ENCODE measurements at places on chromosomes 2 and 18.
A peak's percentile ranks its signal among the peaks of the same experiment; 100 is the strongest.

- DNase-seq: no peak
Measured at GRCh38 chr2:190404487-190404886, 3.7 kb upstream of the MFSD6 start.

- no peak for DNase-seq
Measured at GRCh38 chr2:59312029-59312428, 1070.9 kb upstream of the FANCL start.

GRCh38 chr2:223712642-223713041 lies 110.5 kb upstream of the SCG2 start:
- DNase-seq: no peak

GRCh38 chr2:142142595-142142994 lies 11.8 kb upstream of the LRP1B start:
- DNase-seq: no peak

DNA sequence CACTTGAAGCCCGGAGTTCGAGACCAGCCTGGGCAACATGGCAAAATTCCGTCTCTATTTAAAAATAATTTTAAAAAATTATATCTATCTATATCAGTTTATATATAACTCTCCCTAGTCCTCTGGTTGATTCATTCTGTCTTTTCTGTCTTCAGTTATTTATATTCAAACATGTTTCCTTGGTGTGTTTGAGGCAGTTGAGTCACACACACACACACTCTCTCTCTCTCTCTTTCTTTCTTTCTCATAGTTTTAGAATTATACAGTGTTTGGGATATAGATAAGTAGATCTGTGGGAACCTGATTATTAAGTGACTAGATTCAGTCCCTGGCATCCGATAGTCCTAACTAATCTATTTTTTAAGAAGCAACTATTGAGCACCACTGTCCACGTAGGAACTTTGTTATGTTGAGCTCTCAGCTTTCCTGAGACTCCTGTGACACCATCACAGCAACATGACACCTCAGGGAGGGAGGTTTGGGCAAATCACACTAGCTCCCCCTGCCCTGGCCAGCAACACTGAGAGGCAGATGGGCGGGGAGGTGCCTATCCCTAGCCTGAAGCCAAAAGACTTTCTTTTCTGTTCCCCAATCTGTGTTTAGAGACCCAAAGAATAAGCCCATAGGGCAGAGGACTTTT lies 482.7 kb downstream of the DLGAP1 start:
- no peak for DNase-seq

- DNase-seq: no peak
Measured at GRCh38 chr2:236562434-236562833, 7.2 kb upstream of the ACKR3 start.

- DNase-seq: no peak
Measured at GRCh38 chr2:145078923-145079322, 559.0 kb upstream of the ZEB2 start.

DNA sequence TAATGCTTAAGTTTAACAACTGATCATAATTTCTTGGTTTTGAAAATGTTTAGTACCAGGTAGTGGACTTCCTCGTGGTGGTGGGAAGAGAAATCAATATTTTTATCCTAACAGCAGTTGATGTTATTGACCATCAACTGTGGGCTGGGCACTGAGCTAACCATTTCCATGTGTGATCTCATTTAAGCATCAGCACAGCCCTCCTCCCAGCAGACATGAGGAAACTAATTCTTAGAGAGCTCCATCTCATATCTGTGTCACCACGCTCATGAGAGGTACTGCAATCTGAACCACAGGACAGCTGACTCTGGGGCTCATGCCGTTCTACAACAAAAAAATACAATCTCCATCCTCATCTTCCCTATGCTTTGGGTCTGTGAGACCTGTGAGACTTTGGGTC lies 332.8 kb upstream of the RAB12 start:
- no peak for DNase-seq

DNA sequence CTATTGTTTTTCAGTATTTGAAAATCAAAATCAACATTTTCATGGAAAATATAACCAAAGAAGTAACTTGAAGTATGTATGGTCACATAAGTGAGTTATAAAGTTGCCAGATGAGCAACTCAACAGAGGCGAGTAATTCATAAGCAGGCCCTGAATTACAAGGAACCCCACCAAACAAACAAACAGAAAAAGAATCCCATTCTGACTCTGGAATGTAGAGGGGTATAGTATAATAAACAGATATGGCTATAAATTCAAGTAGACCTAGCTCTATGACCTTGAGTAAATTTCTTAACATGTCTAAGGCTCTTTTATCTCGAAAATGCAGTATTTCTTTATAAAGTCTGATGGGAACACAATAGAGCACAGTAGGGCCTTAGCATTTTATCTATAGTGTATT lies 4.7 kb upstream of the CDH2 start:
- no peak for DNase-seq

DNA sequence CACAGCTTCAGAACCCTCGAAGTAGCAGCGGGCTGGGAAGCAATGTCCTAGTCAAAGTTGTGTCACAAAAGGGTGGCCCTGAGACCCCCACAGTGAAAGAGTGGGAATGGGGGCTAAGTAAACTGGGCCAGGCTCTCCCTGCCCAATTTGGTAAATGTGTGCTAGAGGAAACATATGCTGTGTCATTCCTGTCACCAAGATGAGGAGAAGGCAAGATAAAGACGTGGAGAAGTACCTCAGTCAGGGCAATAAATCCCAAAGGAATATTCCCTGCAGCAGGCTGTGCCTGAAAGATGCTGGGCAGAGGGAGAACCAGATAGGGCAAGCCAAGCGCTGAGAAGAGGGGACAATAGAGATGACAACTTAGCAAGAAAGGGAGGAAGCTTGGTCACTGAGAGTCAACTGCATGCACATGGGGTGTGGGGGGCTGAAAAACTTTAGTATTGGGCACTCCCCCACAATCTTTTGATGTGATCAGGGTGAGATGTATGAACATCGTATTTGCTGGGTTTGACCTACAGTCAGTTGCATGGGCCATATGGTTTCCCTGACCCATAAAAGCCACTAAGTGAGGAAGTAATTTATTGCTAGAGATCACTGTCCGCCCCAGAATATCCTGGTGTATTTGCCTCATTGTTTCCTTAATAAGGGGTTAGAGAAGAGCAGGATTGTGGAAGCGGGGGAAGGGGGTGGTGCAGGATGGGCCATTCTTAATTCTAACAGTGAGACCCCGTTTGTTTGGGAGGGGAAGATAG lies 49.9 kb upstream of the CXCR4 start:
- DNase-seq: no peak

- no peak for DNase-seq
Measured at GRCh38 chr2:205361272-205361671, 321.0 kb upstream of the NRP2 start.

DNA sequence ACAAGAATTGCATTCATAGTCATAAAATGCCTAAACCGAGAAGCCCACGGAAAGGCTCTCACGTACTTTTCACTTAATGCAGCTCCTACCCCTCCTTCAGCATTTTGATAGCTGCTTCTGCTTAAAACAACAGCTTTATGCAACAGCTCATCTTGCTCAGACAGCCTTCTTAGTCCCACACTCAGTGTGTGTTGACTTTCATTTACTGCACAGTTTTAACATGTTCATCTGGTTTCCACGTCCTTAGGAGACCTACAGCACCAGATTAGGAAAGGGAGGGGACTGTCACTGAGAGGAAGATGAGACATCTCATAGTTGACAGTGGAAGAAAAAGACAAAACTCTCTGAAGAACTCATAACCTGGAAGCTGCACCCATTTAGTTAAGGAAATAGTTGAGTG lies 435.4 kb downstream of the SETBP1 start:
- DNase-seq: no peak

- no peak for DNase-seq
Measured at GRCh38 chr2:67312871-67313270, 84.3 kb upstream of the ETAA1 start.

- DNase-seq: no peak
Measured at GRCh38 chr2:105854972-105855371, 110.3 kb downstream of the NCK2 start.

DNA sequence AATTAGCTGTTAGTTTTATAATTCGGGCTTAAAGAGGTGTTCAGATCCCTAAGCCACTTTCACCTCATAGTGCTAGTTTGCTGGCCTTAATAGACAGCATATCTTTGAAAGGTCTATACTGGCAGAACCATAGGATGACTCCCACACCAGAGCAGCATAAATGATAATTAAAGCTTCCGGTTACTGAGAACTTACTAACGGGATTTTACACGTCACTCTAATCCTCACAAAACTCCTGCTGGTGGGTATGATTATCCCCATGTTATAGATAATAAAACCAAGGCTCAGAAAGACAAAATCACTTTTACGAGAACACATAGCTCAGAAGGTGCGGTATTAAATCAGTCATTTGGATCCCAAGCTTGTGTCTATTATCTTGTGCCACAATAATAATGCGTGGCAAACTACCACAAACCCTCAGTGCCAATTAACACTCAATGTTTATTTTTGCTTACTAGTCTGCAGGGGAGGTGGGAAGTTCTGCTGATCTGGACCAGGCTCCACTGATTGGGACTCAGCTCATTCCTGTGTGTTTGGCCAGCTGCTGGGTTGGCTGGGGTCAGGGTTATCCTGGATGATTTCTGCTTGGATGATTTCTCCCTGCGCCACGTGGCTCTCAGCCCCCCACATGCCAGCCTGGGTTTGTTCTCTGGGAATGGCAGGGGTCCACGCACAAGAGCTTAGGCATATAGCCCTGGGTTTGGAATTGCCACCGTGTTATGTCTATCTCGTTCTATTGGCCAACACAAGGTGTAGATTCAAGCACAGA lies 62.3 kb downstream of the TRIB2 start:
- DNase-seq: no peak

- DNase-seq: no peak
Measured at GRCh38 chr2:133062931-133063665, 393.1 kb upstream of the LYPD1 start.

DNA sequence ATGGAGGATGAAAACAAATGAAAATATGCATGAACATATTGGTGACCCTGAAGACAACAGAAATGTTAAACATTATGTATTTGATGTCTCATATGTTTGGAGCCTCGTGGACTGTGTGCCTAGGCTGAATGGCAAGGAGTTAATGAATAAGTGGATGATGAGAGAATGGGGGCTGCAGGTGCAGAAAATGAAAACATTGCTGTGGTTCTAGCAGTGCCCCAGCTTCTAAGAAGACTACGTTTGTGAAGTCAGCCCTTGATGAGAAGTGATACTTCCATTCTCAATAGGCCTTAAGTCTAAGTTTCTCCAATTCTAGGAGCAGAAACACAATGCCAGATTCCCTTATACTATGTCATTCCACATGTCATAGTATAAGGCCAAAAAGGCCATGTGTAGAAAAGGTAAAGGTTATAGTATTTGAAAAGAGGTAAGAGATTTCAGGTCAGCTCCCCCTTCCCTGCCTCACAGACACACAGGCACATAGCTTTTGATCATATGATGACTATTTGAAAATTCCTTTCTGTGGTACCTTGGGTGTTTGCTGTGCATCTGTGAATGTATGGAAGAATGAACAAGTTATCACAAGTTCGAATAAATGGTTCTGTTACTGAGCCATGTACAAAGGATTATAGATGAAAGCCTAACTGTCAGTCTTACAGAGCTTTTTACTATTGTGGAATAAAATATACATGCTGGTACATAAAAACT lies 280.8 kb downstream of the SETBP1 start:
- no peak for DNase-seq

DNA sequence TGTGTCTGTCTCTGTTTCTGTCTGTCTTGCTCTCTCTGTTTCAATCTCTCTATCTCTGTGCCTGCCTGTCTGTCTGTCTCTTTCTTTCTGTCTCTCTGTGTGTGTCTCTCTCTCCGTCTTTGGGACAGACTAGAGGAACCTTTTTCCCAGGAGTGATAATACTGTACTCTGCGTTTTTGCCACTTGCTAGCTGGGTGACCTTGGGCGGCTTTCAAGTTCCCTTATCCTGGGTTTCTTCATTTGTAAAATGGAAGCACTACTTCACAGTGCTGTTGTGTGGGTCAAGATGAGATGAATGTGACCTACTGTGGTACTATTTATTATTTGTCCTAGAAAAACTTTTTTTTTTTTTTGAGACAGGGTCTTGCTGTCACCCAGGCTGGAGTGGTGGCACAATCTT lies 42.4 kb downstream of the HPCAL1 start:
- no peak for DNase-seq

- no peak for DNase-seq
Measured at GRCh38 chr2:235054919-235055318, 103.1 kb downstream of the SH3BP4 start.

DNA sequence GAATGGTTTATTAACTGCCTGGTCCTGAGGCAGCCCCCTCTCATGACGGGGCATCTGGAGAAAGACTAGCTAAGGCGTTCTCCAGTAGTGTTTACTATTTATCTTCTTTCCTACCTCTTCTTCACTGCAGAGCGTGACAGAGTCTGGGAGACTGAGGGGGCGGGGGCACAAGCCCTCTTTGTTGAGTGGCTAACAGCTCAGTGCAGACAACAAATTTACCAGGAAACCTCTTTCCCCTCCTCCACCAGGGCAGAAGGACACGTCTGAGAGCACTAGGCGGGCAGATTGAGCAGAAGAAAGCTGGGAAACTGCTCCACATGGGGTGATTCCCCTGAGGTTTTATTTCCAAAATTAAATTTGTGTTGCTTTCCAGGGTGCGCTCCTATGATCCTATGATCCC lies 322.1 kb downstream of the CNTNAP5 start:
- no peak for DNase-seq

DNA sequence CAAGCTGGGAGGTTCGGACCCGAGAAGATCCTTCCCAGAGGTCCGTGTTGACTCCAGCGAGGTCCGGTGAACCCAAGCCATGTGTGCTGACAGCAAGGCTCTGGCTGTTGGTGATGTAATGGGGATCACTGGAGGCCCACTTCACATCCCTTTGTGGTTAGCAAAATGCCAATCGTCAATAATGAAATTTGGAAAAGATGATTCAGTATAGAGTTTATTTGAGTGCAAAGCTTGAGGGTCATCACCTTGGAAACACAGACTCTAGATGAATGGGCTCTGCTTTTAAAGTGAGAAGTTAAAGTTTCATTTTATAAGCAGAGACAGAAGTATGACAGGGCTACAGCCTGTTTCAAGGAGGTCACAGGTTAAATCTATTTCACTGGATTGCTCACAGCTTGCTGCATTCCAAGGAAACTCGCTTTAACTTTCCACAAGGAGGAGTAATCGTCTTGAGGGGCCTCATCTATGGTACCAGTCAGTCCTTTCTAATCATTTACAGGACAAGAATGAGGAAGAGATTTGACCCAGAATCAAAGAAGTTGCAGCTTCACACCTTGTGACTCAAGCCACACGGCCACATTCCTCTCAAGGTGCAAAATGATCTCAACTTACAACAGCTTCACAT lies 140.5 kb downstream of the TPO start:
- peak; percentile 79 for DNase-seq

DNA sequence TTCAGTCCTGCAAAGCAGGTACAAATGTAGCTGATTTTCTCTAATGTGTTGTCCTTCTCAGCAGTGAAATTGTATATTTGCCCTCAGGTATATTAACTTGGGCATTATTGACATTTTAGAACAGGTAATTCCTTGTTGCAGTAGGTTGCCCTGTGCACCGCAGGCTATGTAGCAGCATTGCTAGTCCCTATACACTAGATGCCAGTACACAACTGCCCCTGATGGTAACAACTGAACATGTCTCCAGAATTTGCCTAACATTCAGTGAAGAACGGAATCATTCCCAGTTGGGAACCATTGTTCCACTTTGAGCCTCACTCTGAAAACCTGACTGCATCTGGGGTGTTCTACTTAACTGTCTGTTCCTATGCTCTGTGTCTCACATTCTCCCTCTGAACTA lies 23.1 kb upstream of the TFPI start:
- no peak for DNase-seq

- no peak for DNase-seq
Measured at GRCh38 chr2:69571189-69571588, 72.3 kb downstream of the AAK1 start.
